ENCODE measurements at places on chromosomes 13 and 19.

- DNase-seq, result no peak
These were observed 46.7 kb upstream of the DACH1 start for GRCh38 chr13:71913717-71914116.

GRCh38 chr13:110617321-110618072 lies 2.2 kb downstream of the NAXD start:
- DNase-seq, result no peak

GRCh38 chr19:17327654-17328516 lies 6.8 kb downstream of the ANO8 start:
- no peak for DNase-seq

- no peak for DNase-seq
These were observed 36.7 kb downstream of the DCLK1 start for GRCh38 chr13:36094478-36094877.

- no peak for DNase-seq
These were observed 77.6 kb upstream of the STARD13 start for GRCh38 chr13:33362986-33363727.

GRCh38 chr13:27822258-27822872 lies 30.1 kb downstream of the GSX1 start:
- no peak for DNase-seq

DNA sequence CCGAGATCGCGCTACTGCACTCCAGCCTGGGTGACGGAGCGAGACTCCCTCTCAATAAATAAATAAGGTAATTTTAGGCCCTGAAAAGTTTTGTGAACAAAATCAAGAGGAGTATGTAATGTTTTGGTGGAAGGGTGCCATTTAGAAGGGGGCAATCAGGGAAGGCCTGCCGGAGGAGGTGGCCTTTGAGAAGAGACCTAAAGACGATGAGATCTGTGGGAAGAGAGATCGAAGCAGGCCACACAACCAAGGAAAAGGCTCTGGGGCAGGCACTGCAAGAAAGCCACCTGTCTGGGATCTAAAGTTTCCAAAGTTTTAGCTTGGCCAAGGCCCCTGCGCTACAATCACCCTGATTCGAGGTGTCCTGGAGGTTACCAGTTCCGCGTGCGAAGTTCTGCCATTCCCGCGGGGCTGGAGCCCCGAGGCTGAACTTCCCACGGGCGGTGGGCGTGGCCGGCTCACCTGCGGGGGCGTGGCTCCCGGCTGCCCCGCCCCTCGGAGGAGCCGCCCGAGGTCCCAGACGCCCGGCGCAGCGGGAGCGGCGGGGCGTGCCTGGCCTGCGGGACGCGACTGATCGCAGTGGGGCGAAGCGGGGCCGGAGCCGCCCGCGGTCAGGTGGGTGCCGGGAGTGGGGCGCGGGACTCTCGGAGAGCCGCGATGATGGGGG lies at the start of gene KLC3:
KLC3 (plus strand) TSS at position 519 of the 667 bp plus-strand sequence. CDS start 4,792 bp downstream, outside the sequence.
- no peak for DNase-seq

DNA sequence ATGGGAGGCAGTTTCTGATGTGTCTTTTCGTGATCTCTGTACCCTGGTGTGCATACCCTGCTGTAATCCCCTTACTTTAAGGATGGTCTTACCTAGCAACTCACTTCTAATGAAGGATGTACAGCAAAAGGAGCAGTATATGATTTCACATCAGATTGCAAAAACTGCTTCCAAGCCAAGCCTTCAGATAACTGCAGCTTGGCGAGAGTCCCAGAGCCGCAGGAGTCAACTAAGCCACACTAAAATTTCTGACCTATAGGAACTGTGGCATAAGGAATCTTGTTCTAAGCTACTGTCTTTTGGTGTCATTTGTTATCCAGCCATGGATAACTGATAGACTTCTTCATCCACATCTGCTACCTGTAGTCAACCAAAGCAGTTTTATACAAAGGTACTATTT lies 496.7 kb downstream of the GPC6 start:
- DNase-seq, result no peak

GRCh38 chr13:20192836-20193161 lies at the start of gene GJB2:
Gene GJB2 (minus strand): TSS chr13:20192938. CDS start chr13:20189581, 3,357 bp downstream.
- no peak for DNase-seq

- no peak for DNase-seq
These were observed 520.6 kb upstream of the HTR2A start for GRCh38 chr13:47417485-47417884.

- DNase-seq, result no peak
These were observed 750 bp downstream of the RAB20 start for GRCh38 chr13:110560601-110561343.

DNA sequence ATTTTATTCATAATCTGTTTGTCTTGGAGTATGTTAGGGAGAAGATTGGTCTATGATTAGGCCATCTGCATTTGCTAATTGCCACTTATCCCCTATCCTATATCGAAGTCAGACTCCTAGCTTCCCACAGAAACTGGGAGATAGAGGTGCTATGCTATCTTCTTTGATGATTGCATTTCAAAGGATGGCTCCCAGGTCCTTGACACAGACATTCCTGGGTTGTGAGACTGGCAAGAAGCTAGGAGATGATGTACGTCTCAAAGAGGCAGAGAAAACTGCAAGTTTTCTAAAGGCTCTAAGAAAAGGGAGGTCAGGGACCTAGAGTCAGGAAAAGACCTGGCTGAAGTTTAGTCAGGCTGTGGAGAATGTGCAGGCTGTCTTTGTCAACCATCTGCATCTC lies 1251.9 kb downstream of the PCDH17 start:
- no peak for DNase-seq

- DNase-seq, result no peak
These were observed 3.2 kb downstream of the SERPINE3 start for GRCh38 chr13:51342706-51343105.

DNA sequence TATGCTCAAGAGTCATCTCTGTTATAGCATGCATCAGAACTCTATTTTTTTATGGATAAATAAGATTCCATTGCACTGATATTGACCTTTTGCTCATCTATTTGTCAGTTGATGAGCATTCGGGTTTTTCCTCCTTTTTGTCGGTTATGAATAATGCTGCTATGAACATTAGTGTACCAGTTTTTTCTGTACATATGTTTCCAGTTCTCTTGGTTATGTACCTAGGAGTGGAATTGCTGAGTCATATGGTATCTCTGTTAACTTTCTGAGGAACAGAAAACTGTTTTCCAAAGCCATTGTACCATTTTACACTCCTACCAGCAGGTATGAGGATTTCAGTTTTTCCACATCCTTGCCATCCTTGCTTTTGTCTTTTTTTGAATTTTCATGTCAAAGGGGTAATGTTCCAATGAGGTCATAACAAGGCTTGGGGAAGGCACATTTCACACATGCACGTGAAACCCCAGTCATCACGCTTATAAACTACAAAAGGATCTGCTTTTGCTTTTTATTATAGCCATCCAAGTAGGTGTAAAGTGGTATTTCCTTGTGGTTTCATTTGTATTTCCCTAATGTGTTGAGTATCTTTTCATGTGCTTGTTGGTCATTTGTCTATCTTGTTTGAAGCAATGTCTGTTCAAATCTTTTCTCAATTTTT lies 14.6 kb downstream of the KBTBD7 start:
- DNase-seq, result no peak

DNA sequence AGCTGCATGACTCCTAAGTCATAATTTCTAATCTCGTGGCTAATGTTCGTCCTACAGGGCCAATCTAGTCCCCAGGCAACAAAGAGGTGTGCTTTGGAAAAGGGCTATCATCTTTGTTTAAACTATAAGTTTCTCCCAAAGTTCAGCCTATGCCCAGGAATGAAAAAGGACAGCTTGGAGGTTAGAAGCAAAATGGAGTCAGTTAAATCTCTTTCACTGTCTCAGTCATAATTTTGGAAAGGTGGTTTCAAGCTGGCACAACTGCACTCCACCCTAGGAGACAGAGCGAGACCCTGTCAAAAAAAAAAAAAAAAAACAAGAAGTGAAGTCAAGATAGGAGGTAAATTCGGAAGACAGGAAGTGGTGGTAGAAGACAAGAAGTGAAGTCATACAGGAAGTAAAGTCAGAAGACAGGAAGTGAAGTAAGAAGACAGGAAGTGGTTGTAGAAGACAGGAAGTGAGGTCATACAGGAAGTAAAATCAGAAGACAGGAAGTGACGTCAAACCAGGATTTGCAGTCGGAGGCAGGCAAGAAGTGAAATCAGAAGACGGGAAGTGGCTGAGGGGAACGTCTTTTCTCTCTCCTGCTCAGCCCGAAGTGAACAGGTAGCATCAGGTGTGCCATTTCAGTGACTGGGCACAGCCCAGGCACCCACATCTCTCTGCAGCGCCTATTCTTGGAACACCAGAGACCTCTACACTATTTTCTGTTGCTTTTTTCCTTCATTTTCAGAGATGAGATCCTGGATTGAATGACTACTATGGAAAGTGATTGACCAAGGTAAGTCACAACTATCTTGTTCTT lies 32.2 kb downstream of the GP6 start:
- no peak for DNase-seq

DNA sequence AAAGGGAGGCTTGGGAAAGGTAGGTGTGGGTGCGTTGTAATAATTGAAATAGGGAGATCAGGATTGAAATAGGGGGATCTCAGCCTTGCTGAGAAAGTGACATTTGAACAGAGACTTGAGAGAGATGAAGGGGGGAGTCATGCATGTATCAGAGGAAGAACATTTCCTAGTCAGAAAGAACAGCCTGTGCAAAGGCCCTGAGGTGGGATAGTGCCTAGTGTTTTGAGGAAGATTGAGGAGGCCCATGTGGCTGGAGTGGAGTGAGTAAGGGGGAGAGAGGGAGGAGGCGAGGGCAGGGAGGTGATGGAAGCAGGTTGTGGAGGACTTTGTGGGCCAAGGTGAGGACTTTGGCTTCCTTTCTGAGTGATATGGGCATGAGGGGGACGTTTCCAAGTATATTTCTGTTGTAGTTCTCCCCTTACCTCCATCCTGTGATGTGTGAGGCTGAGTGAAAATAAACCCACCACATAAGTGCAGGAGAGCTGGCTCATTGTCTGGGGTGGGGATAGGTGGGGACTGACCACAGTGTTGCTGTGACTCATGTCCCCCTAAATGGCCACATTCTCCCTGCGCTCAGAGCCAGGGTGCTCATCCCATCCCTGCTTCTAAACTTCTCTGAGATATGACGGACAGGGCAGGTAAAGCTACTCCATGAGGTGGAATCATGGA lies 17.8 kb downstream of the ACTL9 start:
- no peak for DNase-seq

GRCh38 chr19:4707956-4708650 lies 15.5 kb downstream of the DPP9 start:
- no peak for DNase-seq

DNA sequence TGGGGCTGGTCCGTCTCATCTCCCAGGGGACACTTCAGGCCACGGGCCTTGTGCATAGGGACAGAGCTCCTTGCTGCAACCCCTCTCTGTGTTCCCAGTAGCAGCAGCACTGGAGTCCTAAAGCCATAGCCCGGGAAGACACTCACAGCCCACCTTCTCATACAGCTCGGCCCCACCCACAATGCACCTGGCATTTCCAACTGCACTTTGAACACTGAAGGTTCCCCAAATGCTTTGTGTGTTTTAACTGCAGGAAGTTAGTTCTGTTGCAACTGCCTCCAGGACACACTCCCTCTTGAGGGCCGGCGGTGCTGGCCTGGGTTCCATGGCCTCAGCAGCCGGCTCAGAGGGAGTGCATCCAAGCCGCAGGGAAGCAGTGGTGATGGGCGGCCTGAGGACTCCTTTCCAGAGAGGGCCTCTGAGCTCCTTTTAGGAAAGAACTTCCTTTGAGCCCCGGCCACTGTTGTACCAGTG lies 22.7 kb upstream of the TMEM255B start:
- DNase-seq, result no peak

- DNase-seq, result no peak
These were observed 245.9 kb downstream of the PCDH9 start for GRCh38 chr13:66984241-66984640.

DNA sequence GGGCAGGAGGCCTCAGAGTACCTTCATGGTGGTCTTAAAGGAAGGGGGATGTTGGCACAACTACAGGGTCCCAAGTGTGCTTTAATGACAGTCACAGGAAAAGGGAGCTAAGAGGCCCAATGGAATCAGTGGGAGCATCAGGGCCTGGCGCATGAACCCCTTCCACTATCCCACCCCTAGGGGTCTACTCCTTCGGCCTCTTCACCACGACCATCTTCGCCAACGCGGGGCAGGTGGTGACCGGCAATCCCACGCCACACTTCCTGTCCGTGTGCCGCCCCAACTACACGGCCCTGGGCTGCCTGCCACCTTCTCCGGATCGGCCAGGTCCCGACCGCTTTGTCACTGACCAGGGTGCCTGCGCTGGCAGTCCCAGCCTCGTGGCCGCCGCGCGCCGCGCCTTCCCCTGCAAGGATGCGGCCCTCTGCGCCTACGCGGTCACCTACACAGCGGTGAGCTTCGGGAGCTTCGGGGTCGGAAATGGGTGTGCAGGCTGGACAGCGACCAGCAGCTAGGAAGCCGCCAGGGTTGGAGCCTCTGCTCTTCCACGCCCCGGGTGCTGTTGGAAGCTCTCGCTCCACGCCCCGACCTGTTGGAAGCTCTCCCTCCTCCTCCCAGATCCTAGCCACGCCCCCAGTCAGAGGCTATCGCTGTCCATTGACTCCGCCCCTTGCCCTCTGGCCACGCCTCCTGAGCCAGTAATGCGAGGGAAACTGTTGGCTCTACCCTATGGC lies 6.0 kb downstream of the PLPPR2 start:
- no peak for DNase-seq

GRCh38 chr19:10683582-10683981 lies 17.7 kb upstream of the QTRT1 start:
- no peak for DNase-seq

GRCh38 chr13:36814465-36814864 lies 4.6 kb upstream of the RFXAP start:
- DNase-seq, result no peak

GRCh38 chr13:43730642-43731041 lies 56.1 kb downstream of the ENOX1 start:
- DNase-seq, result no peak

- DNase-seq, result no peak
These were observed 600 bp downstream of the UBE2S start for GRCh38 chr19:55406826-55407549.

GRCh38 chr13:112693831-112694497 lies 4.1 kb downstream of the ATP11A start:
- DNase-seq, result no peak

GRCh38 chr13:102103469-102103868 lies 298.4 kb downstream of the FGF14 start:
- DNase-seq, result no peak

GRCh38 chr13:99056381-99057014 lies 78.6 kb upstream of the DOCK9 start:
- no peak for DNase-seq

GRCh38 chr13:64855506-64855905 lies 2374.6 kb downstream of the PCDH9 start:
- DNase-seq, result no peak

GRCh38 chr13:73036566-73036965 lies 22.2 kb upstream of the KLF5 start:
- no peak for DNase-seq

GRCh38 chr13:50914176-50914700 lies 4.6 kb downstream of the RNASEH2B start:
- no peak for DNase-seq
